Esophagus squamous epithelium (tissue), 5 donors: ENCODE measurements at places on chromosomes 7 and 10. TPM values are rescaled to one million over a fixed set of nuclear protein-coding genes. Genes with fewer than 3 reads are reported as not detected.

PRSS2 gene
- not detected for total RNA-seq

TAF6 gene
- total RNA-seq: 31.1 TPM

DENND11 gene
- 14.1 TPM for total RNA-seq

OR2A12 gene
- total RNA-seq: not detected

BTBD16 gene
- total RNA-seq: not detected

DNA sequence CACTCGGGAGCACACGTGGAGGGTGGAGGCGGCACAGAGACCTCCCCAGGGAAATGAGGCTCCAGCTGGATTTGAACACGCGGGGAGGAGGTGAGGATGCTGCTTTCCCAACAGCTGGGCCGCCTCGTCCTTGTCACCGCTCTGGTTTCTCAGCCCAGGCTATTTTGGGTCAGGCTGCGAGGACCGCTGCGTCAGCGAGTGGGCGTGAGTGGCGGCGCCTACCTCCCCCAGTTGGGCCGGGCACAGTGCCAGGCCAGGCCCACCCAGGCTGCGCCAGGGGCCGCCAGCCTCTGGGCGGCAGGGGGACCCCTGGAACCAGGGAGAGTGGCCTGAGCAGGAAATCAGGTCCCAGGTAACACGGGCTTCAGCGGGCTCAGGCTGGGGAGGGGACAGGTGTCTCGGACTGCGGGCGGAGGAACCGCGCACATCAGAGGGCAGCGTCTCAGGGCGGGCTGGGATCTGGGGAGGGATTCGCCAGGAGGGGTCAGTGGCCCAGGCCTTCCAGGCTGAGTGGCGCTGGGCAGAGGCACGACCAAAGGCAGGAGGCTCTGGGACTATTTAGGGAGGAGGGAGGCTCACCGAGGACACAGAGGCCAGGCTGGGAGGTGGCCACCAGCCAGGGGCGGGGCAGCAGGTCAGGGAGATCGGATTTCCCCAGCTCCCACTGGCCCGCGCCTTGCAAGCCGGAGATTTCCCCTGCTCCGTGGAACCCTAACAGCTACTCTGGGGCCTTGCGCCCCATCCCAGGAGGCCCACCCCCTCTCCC, 125.2 kb upstream of the RET start:
- peaks cover 8% of the 10 kb centered on the region for H3K4me1 ChIP-seq
- peaks cover 18% of the 10 kb centered on the region for H3K27me3 ChIP-seq
- H3K4me3 ChIP-seq: peak overlapping the region; percentile 6
- DNase-seq: no peak
- no peak overlapping the region for H3K27ac ChIP-seq

GRCh38 chr7:45679516-45679915, 105.3 kb downstream of the ADCY1 start:
- no peak for DNase-seq
- no peaks in the 10 kb centered on the region for H3K4me1 ChIP-seq
- H3K36me3 ChIP-seq: no peaks in the 10 kb centered on the region
- no peak overlapping the region for H3K4me3 ChIP-seq

GRCh38 chr10:94443549-94443948, 41.2 kb downstream of the TBC1D12 start:
- H3K27ac ChIP-seq: no peak overlapping the region
- no peaks in the 10 kb centered on the region for H3K36me3 ChIP-seq

GRCh38 chr10:23558361-23558799, 119.5 kb downstream of the OTUD1 start:
- H3K27ac ChIP-seq: peak overlapping the region; percentile 79
- no peak for DNase-seq
